NCI-H2081 (cell line): ENCODE measurements at places on chromosomes 5 and 9.

DNA sequence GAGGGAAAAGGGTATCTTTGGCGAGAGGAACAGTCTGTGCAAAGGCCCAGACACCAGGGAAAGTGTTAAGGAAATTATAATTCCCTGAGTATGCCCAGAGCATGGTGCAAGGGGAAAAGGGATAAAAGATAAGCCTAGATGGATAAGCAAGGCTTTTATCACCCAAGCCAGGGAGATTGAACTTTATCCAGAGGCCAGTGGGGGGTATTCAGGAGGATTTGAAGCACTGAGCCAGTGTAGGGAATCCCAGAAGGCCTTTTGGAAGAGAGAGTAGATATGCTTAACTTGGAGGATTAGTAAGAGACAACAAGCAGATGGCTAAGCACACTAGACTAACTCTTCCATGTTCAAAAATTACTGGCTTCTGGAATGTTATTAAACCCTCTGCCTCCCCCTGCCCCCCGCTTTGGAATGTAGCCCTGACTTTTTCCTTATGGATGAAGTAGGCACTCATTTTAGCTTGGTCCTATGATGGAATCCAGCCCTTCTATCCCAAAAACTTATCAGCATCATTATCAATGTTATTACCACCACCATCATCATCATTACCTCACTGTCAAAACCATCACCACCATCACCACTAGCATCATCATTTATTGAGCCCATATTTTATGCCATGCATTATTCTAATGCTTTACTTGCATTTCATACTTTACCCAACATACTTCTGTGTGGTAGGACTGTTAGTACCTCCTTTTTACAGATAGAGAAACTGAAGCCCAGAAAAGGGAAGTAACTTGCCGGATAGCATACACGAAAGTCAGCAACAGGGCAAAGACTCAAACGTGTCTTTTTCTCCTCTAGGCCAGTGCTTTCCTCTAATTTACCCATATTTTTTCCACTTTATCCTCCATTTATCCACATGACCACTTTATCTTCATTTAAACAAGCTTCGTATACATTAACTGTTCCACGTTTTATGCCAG is 237.0 kb downstream of the PAPPA start:
- DNase-seq: no peak

DNA sequence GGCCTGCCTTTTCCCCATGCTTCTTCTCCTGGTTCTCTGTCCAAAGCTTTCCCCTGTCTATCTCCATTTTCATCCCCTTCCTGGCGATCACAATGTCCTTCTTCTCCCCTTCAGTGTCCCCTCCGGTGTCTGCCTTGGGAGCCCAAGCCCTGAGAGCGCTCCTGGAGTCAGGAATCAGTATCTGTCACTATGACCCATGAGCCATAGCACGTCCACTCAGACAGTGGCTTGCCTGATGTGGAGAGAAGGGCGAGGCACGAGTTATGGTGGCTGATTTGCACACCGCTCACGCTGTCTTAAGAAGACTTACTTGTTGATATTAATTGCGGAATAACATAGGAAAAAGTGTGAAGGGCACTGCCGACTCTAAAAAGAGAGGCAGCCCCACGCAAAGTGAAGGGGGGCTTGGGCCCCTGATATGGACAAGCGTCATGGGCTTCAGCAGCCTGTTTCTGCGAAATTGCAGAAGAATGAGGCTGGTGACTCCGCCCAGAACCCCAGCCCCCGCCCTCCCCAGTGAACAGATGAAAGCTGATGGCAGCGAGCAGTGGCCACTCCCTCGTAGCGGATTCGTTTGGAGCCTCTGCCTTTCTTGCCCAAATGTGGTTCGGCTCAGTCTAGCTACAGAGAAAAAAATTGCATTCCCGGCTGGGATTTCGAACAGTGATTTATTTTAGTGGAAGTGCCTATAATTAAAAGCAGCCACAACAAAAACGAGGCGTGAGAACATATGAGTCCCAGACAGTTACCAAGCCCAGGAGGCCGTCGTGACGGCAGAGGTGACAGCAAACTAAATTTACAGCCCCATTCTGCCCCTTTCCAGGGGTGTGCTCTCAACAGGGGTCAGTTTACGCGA is 149.8 kb downstream of the ICE1 start:
- DNase-seq: no peak

- no peak for DNase-seq
These were observed 224.9 kb downstream of the EBF1 start for GRCh38 chr5:158874792-158875191.

DNA sequence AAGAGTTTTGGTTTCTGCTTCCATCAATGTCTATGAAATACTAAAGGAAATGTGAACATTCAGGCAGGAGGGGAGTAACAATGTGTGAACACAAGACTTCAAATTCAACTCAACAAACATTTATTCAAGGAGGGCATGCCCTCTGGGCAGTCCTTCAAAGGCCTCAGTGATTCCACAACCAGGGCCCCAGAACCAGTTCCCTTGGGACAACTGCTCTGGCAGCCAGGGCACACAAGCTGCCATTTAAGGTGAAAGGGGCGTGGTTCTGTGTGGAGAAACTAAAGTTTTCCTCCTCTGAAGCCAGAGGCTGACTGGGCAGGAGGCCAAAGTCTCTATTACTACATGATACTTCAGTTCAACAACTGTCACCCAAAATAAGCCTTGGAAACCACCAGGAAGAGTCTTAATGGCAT is 3.2 kb downstream of the RBM18 start:
- peak; percentile 9 for DNase-seq

GRCh38 chr5:177005619-177006264 is 837 bp downstream of the UIMC1 start:
- DNase-seq: peak; percentile 61

- DNase-seq: no peak
These were observed 66.6 kb upstream of the IFNK start for GRCh38 chr9:27457445-27457844.

DNA sequence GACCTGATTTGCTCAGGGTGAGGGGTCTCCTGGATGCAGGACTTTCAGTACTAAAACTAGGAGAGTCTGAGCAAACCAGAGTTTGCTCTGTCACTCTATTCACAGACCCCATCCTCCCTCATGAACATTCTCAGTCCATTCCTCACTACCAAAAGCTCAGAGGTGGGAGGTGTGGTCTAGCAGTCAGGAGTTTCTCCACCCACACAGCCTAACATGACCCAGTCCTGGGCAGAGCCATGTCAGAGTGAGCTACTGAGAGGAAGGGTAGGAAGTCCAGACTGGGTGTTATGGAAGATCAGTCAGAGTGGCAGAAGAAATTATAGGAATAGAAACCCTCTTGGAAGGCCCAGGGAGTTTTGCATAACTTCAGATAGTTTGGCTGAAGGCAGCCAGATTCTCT is 113.3 kb upstream of the GRAMD2B start:
- no peak for DNase-seq

- DNase-seq: no peak
These were observed 7.8 kb downstream of the NOL6 start for GRCh38 chr9:33465596-33466564.

DNA sequence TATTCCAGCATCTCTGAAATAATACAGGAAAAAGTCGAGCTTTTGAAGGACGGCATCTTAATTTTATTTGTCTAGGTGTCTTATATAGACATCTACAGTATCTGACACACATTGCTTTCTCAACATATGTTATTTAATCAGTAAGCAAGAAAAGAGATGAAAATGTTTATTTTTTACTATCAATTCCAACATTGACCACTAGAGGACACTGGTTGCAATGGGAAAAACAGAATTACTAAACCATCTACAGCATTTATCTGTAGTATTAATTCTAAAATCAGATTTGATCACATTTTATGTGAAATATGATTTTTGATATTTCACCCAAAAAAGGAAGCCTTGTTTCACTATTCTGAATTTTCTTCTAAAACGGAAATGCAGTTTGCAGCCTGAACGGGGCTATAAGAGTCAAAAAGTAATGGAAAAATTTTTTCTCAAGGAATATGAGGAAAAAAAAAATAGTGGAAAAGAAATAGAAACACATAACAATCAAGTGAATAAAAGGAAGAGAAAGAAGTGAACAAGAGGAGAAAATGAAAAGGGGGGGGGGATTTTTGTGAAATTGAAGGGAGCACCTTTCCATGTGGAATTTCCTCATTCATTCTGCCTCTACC is 98.6 kb downstream of the OSTF1 start:
- DNase-seq: peak; percentile 1

DNA sequence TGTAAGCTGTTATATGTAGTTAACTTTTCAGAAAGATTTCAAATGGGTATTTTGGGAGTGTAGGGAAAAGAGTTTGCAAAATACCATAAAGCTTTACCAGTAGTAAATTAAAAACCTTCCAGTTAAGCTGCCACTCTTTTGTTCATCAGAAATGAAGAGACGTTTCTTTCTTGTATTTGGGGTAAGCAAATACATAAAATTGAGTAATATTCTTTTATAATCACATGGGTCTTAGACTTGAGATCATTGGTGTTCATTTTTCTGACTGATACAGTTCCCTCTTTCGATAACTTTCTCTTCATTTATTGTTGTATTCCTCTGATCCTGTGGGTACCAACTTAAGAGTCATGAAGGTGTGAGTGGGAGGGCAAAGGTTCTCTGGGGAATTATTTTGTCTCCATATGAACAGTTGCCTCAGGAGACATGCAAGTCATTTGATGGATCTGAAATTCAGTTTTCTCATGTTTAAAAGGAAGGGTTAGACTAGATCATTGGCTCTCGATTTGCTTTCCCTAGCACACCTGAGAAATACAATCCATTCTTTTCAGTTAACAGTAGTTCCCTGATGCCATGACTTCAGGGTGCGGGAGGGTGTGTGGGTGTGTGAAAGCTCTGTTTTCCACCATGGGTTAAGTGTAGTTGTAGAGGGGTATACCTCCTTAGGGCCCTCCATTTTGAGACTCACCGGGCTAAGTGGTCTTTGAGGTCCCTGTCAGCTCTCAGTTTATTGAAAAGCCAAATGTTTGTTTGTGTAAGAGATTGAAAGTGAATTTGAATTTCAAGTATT is 47.7 kb downstream of the CNTRL start:
- no peak for DNase-seq

DNA sequence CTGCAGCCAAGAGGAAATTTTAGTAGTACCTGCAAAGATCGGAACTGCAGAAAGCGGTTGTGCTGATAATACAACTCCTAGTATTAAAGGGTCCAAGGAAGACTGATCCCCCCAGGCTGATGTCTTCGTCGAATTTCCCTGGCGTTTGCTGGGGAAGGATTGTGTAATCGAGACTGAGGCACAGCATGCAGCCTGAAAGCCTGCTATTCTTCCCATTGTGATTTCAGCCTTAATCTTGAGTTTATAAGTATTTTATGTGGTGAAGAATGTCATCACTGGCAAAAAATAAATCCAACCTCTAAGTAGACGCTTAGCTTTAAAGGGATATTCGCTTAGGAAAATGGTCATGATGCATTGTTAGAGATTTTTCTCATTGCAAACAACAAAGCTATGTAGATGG is 21.3 kb upstream of the LMX1B start:
- no peak for DNase-seq

- no peak for DNase-seq
These were observed 28.1 kb downstream of the TMOD1 start for GRCh38 chr9:97529363-97530076.

DNA sequence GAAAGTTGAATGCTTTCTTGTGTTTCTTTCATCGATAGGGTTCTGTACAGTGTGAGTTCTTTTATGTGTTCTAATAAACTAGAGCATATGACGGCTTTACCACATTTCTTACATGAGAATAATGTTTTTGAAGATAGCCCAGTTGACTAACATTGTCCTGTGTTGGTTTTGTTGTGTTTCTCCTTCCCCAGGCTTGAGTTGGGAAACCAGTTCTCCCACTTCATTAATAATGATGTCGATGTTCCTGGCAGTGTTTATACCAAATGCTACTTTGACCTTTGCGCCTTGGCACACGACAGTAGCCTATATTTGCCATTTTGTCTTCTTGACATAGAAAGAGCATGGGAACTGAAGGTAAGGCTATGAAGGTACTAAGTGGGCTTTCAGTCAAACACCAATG is 14.4 kb upstream of the ZNF782 start:
- no peak for DNase-seq

GRCh38 chr9:133115604-133116345 is 5.3 kb downstream of the RALGDS start:
- DNase-seq: no peak

GRCh38 chr9:137828527-137829259 is 48.9 kb upstream of the CACNA1B start:
- DNase-seq: no peak

DNA sequence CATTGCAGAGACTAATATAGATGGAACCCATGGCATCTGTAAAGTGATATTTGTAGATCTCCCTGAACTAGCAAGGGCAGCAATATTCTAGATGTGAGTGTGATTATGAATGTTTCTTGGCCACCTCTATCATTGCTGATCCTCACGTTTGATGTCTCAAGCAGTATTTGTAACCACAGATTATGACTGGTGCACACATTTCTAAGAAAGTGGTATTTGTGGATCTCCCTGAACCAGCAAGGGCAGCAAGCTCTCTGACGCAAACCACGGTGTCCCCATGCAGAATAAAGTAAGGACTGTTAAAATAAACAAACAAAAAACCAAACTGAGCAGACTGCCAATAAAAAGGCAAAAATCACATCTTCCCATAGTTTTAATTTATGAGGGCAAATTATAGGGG is 301.3 kb downstream of the CSNK1G3 start:
- no peak for DNase-seq

DNA sequence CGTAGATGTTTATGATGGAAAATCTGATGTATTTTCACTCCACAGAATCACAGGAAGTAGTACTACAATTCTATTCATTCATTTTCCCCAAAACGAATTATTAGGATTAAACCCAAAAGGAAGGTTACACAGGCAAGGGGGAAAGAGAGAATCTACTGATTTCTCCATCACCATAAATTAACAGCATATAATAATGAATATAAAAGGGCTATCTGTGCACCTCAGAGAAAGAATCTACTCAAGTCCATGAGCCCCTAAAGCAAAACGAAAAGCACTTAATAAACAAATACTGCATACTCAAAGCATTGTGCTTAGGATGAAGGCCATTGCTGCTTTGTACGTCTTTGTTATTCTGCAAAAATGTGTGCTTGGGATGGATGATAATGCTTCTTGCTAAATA is 740.5 kb upstream of the SEMA6A start:
- no peak for DNase-seq

DNA sequence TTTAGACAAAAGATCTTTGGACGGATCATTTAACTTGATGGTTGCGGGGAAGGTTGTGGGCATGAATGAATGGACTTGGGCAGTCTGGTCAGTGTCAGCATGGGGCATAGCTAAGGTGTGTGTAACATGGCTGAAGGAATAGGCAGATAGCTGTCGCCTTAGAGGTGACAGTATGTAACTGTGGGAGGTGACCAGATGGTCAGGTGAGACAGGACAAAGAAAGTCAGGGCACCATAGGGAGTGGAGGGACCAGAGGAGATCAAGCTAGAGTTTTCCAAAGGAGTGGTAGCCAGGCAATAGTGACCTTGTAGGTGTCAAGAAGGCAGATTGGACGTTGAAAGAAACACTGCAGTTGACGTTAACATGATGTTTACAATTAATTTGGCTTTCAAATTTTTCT is 43.1 kb downstream of the MARCHF6 start:
- DNase-seq: no peak

DNA sequence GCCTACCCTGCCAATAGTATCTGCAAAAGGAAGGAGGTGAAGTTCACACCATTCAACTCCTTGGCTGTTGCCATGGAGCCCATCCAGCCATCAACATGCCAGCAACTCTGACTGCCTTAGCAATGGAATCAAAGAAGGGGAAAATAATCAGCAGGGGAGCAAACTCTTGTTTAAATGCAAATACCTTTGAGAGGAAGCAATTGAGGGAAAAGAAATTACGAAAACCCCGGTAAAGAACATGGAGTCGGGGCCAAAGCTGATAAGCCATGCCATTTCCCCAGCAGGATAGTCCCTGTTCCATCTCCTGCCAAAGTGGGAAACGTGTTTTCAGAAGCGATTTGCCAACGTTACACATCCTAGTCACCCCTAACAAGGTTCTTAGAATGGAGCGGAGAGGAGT is 69.0 kb downstream of the MFAP3 start:
- no peak for DNase-seq
